ENCODE measurements at places on chromosomes 2 and 18.

GRCh38 chr2:107607054-107607453 is 219.6 kb upstream of the RGPD4 start:
- no peak for DNase-seq

DNA sequence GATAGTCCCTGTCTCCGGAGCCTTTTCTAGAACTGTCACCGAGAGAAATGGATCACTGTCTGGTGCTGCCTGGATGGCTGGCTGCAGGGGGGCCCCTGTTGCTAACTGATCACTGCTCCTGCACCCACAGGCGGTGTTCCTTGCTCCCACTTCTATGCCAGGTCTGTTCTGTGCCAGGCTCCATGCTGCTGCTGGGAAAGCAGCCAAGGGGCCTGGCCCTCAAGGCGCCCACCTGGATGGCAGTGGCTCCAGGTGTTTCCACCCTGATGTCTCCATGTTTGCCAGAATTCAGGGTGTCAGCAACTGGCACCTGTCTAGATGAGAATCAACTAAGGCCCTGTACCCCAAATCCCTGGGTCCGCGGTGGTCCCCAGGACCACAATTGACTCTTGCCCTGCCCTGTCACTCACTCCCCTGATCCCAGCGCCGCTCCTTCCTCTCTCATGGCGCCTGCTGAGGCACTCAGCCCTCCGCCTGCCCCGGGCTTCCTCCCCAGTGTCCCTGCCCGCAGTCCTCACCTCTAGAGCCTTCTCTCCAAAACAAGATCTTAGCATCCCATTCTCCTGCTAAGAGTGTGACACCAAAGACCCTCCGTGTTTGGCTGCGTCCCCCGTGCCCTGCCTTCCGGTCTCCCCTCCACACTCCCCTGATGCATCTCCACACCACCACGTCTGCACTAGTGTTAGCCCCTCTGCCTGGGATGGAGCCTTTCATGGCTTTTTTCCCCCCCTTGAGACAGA is 72.5 kb upstream of the OTOF start:
- no peak for DNase-seq

GRCh38 chr18:44602845-44603244 is 77.8 kb upstream of the SETBP1 start:
- no peak for DNase-seq

- no peak for DNase-seq
Observed at GRCh38 chr2:68643011-68643873, at the start of gene PROKR1. Gene PROKR1, plus strand, starts transcription at chr2:68643579. Its CDS starts 2,243 bp downstream, at chr2:68645822.

DNA sequence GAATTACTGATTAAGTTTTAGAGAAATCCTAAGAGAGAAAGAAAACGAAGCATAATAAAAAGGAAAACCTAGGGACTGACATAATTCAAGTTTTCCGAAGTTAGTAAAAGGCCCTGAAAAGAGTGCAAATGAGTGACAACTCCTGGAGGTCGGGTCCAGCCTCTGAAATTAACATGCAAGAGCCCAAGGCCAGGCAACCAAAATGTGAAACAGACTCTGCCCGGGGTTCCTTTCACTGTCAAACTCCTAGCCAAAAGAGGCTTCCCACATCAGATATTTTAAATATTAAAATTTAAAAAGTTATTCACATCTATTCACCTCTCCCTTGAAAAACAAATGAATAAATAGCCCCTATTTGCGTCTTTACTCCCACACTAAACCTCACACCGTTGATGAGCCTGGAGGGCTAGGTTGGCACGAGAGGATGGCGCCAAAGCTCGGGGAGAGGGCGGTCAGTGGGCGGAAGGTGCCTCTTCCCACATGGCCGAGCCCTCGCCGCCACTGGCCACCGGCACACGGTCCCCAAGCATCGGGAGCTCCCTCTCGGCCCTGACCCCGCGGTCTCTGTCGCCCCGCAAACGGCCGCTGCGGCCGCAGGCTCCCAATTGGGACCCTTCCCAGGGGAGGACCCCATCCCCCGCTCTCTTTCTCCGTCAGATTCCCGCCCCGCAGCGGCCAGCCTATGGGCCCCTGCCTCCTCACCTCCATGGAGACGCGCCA is 630 bp downstream of the PPM1G start:
- DNase-seq = no peak

Data from H1 (cell line).